ENCODE measurements at places on chromosomes 4 and X.

- DNase-seq: no peak
Observed at GRCh38 chrX:143081231-143081630, 55.5 kb downstream of the SPANXN4 start.

- no peak for DNase-seq
Observed at GRCh38 chr4:19497705-19498104, 754.0 kb upstream of the SLIT2 start.

GRCh38 chrX:136193771-136194170 lies 46.4 kb downstream of the FHL1 start:
- DNase-seq: no peak

DNA sequence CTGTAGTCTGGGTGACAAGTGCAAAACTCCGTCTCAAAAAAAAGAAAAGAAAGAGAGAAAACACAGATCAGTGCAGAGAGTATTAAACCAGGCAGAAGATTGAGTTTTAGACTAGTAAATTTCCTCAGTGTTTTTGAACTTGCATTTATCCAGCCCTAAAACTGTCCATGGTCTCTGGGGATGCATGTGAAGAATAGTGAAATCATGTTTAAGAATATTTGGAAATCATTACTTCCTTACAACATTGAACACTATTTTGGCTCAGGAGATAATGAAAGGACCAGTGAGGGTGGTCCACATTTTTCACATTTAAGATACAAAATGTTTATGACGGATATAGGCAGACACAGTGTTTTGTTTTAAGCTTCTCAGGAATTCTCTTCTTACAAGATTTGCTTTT lies 195.8 kb upstream of the RASGEF1B start:
- no peak for DNase-seq

GRCh38 chr4:106318511-106318910 lies 2.2 kb downstream of the AIMP1 start:
- no peak for DNase-seq

DNA sequence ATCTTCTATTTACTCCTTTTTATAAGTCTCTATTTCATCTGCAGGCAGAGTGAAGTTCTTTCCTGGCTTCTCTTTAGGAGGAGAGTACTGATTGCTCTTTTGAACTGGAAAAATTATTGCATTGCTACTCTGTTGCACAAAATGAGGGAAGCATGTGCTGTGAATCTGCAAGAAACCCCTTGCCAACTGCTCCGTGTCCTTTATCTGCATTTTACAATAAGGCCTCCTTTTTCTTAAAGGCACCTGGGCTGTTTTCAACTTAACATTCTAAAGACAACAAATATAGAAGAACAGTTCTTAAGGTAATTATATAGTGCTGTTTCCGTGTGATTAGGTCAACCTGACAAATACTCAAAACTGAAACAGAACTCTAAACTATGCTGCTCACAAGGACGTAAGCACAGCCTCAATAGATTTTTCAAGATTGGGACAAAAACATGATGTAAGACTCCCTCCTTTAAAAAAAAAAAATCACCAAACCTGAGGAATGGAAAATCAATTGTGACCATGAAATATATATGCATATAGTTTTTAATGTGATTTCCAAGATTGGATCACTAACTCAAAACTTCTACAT lies 716.6 kb upstream of the INTU start:
- DNase-seq: no peak

DNA sequence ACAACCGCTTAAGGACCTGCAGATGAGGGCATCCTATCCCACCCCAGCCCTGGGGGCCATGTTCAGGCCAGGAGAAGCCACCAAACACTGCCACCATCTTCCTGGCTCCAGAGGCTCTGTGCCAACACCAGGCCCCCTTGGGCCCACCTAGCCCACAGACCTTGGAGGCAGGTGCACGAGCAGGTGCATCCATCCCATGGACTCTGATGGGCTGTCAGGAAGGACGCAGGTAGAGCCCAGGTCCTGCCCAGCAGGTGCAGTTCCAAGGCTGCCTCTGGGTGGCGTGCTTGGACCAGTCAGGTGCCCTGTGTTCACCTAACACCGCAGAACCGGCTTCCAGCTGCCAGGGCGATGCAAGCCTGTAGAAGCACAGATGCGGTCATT lies 22.8 kb upstream of the PDE6B start:
- DNase-seq: peak; percentile 56

DNA sequence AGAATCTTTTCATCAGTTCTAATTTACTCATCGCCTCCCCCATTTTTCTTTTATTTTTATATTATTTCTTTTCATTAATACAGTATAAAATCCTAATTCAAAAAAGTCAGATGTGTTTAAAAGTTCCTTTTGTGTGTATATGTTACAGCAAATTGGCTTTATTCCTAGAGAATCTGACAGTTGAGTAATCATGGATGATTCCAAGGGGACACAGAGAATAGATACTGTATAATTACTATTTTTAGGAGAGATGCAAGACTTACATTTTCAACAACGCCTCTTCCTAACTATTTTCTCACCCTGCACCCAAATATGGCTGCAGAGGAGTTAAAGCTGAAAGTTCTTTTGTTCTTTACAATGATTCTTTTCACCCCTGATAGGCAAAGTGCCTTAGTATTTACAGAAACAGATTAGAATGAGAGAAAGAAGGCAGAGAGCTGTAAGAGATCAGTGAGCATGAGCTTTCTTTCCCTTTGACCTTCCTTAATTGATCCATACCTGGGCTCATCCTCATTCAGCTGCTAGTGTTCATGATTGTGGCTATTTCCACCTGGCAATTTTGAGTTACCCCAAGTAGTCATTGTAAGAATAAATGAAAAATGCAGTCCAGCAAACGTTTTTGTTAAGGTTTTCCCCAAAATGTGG lies 210.8 kb downstream of the SLC4A4 start:
- no peak for DNase-seq

DNA sequence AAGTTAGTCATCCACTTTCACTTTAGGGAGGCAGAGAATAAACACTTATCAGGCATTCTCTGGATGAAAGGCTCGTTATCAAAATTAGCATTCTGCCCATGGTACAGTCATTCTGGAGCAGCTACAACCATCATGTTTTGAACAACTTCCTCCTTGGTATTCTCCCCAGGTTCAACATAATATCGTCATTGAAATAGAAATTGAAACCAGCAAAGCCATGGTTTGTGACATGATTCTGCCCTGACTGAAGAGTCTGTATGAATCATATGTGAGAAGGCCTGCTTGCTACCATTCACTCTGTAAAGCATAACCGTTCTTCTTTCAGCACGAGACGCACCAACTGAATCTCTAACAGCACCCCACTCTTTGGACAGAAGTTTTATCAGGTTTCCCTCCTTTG lies 127.5 kb upstream of the RADX start:
- DNase-seq: peak; percentile 23

Data from naive thymus-derived CD8-positive, alpha-beta T cell (primary cell).